ENCODE measurements at places on chromosomes 16 and 17.

GRCh38 chr16:55645986-55646385 lies 9.8 kb upstream of the SLC6A2 start:
- no peak for DNase-seq

DNA sequence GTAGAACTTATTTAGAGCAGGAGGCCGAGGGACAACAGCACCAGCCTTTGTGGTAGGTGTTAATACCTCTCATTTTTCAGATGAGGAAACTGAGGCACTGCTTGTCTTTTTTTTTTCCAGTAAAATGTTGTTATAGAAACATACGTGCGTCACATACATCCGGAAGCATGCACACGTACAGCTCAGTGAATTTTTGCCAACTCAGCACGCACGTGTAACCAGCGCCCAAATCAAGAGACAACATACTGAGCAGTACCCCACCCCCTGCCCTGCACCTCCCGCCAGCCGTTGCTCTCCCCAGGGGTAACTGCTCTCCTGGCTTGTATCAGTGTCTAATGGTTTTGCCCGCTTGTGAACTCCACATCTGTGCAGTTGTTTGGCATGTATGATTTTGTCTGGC lies 92.0 kb downstream of the CMIP start:
- no peak for DNase-seq

- no peak for DNase-seq
Measured at GRCh38 chr17:40453881-40454612, 10.8 kb downstream of the IGFBP4 start.

DNA sequence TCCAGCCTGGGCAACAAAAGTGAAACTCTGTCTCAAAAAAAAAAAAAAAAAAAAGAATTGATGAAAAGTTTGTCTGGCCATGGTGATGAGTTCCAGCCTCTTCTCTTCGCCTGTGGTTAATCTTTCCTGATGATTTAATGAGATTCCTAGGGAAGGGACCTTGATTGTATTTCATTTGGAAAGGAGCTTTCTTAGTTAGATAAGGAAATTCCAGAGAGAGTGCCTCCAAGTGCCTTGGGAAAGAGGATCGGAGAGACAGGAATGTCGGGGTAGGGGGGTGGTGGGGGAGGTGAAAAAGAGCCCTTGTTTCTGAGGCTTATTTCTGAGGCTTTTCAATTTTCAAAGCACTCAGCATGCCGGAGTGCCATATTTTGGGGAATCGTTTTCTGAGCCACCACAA lies 93.2 kb upstream of the SIAH1 start:
- no peak for DNase-seq

DNA sequence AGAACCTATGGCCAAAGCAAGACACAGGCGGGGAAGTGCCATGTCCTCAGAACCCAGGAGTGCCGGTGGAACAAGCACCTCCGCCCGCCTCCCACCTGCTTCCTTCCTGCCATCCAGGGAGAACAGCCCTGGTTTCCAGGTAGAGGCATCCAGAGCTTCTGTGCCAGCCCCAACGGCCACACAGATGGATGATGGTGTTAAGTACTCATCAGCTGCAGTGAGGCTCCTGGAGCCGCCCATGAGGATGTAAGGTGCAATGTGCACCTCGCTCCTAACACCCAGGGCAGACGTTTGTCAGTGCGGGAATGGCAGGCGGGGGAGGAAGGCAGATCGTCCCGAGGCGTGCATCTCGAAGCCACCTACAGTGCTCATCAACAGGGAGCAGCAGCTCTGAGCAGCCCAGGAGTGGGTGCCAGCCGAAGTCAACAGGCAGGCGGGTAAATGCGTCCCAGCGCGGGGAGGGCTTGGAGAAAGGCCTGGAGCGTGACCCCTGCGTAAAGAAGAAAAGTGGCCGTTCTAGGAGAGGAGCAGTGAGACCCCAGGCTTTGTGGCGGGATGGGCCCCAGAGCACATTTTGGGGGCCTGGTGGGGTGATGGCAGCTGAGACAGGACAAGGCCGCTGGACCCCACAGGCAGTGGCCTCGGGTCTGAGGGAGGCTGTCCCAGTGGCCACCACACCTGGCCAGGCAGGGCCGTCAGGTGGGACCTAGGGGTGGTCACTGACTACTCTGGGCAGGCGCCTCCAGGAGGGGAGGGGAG lies 46.1 kb upstream of the ACSF3 start:
- DNase-seq = no peak

- DNase-seq = no peak
Measured at GRCh38 chr17:75394332-75394918, 11.1 kb downstream of the GRB2 start.

DNA sequence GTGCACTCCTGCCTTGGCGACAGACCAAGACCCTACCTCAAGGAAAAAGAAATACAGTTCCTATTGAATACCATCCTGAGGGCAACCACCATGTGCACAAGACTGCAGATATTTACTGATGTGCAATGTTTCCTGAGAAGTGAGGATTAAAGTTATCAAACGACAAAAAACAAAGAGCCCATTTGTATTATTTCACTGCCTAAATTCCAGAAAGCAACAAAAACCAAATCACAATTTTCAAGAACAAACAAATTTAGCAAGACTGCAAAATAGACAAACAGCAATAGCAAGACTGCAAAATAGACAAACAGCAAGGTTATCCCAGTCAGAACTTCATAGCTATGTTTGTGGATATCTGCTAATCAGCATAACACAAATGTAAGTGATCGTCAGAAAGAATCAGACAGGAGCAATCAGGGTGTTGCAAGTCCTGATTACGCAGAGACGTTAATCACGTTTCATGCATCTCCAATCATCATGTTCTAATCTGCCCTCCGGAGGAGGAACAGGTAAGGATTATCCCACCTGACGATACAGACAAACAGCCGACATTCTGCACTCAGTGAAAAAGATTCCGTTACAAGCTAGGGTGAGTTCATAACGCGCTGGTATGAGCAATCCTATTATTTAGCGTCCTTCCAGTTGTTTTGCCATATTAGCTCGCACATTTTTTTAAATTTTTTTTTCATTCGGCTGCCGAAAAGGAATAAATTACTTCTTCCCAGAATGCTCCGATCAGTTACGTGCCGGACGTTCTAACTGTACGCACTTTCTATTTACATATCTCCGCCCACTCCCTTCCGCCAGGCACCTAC lies 2.9 kb downstream of the TMEM107 start:
- DNase-seq = peak; percentile 97

- DNase-seq = peak; percentile 39
Measured at GRCh38 chr16:53502331-53503269, at the start of gene AKTIP. Gene AKTIP (minus strand): TSS chr16:53503209. CDS start chr16:53500259, 2,950 bp downstream.

GRCh38 chr17:4691686-4692085 lies 12.3 kb downstream of the PELP1 start:
- no peak for DNase-seq

DNA sequence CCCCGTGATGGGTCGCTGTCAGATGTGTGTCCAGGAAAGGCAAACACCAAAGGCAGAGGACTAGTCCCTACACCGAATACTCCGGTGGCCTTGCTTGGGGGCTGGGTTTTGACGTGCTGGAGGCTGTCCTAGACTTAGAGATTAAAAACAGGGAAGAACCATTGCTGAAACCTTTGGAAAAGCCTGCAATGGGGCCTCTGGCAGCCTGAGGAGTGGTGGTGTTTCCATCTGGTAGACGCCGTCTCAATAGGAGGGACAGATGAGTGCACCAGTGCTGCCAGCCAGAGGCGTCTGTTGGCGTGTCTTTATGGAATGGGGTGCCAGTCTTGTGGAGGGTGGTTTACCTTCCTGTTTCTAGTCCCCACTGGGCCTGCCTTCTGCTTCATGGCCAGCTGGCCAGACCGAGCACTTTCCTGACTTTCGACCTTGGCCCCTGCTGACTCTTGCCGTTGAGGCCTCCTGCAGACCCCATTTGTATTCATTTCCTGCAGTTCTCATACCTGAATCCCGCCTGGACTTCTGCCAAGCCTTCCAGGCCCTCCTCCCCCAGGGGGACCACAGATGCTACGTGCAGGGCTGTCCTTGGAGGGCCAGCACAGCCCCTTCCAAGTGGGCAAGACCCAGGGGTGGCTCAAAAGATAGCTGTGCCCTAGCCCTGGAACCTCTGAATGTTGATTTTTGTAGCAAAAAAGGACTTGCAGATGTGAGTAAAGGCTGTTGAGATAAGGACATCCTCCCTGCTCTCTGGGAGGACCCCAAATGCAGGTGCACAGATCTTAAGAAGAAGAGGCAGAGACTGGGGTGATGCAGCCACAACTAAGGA lies 1.9 kb upstream of the DNASE1 start:
- no peak for DNase-seq

GRCh38 chr16:83743241-83743640 lies 64.5 kb upstream of the HSBP1 start:
- DNase-seq = no peak

DNA sequence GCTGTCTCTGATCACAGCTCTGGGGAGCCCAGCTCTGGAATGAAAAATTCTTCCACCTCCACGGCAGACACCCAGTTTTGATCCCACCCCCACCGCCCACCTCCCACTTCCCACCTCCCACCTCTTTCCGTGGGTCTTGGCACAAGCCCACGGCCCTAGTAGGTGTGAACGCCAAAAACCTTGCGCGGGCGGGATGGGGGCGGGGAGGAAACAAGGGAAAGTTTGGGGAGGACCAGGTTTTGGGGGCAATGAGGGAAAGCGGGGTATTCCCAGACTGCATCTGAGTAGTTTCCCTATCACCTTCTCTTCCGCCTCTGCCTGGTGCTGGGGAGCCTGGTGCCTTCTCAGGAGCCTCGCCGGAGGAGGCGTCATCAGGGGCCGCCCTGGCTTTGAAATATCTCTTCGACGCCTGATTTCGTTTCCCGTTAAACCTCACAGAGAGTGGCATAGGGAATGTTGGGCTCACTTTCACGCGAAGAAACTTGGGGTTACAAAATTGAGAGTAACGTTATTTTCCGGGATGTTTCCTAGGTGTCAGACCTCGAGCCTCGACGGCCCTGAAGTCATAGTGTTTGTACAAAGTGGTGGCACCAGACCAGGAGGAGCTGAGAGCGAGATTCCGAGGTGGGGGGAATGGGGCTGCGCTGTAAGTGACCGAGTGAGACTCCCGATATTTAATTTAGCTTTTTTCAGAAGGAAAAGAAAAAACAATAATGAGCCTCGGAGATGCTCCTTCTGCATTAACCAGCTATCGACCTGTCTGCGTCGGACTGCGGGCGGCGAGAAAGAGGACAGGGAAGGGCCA lies 1.6 kb upstream of the IRX3 start:
- no peak for DNase-seq

DNA sequence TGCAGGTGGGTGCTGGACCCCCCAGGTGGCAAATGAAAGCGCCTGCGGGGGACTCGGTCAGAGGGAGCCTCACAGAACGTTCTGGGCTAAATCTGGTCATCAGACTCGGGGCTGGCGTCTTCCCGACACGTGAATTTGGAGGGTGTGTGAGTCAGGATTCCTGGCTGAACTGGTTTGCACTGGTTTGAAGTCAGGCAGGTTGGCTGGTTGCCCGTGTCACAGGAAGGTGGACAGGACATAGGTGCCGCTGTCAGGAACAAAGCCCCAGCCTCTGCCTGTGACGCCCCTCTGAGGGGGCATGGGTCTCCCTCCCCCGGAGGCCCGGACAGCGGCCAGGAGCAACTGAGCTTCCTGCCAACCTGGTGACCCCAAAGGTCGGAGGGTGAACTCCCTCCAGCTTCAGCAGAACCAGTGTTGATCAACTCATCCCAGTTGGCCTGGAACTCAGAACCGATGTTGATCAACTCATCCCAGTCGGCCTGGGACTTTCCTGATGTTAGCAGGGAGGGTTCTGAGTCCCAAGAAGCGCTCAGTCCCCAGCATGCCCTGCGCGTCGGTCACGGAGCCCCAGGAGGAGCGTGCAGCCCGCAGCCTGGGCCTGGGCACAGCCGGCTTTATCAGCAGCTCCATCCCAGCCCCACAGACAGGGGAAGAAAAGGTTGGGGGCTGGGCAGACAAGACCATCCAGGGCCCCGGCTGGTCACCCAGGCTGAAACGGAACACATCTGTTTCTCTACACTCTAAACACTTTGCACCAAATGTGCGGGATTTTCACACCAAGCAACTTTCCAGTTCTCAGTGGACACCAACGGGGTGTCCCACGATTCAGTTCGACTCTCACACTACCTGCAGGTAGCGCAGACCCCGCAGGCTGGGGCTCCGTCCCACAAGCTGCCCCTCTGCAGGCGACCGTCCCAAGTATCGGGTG lies 14.4 kb upstream of the METRNL start:
- DNase-seq = no peak

DNA sequence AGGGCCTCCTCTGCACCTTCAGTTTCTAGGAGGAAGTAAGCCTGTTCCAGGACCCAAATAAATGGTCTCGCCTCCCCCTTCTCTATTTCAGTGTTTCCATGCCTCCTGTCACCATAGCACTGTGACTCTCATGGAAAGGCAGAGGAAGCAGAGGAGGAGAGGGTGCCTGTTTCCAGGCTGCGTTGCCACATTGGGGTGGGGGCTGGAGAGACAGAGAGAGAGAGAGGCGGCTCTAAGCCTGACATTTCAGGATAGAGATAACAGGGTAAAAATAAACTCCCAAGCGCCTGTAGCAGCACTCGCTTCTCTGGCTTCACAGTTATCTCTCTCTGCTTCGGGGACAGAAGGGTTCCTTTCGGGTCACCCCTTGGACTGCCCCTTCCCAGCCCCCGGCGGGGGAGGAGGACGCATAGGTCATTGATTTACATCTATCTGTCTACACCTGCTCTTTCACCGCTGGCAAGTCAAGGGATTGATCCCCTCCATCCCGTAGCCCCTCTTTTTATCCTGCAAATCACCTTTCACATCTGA lies 71.2 kb upstream of the MRTFB start:
- peak; percentile 9 for DNase-seq

DNA sequence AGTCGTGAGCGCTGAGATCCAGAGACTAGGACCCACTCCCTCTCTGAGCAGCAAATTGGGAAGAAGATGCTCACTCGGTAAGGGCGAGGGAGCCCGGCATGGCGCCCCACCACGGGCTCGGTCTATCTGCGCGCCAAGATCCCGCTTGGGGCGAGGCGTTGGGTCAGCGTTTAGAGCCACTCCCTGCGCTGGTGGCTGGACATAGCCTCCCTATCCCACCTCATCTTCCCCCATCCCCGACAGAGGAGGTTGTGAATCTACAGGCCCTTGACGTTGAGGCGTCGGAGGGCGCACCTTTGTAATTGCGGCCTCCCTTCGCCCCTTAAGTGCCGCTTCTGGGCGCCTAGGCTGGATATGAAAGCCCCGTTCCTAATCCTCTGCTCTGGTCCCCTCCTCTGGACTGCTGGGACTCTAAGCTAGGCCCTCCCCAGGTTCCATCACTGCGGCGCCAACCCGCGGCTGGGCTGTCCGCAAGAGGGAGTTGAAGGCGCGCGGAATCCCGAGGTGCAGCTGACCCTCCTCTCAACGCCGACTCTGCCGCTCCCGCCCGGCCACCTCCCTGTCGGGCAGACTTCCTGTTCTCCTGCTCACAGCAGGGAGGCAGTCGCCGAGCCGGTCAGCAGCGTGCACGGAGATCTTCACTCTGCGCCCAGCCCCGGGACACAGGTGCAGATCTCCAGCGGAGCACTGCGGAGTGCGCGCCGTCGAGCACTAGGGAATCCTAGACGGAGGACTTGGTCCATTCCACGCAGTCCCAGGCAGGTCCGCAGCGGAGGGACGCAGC lies 16.1 kb upstream of the HOXB9 start:
- DNase-seq = no peak

Data from erythroblast (primary cell).